ENCODE measurements at places on chromosomes 2 and 18.

GRCh38 chr2:129702416-129703176 lies 276.9 kb upstream of the RAB6C start:
- DNase-seq: no peak
- H3K36me3 ChIP-seq: no peaks in the 10 kb centered on the region
- H3K4me3 ChIP-seq: no peak overlapping the region
- H3K4me1 ChIP-seq: no peaks in the 10 kb centered on the region

GRCh38 chr2:215189393-215189792 lies 51.0 kb upstream of the ABCA12 start:
- H3K27me3 ChIP-seq: peaks cover 17% of the 10 kb centered on the region
- H3K27ac ChIP-seq: no peak overlapping the region
- H3K4me1 ChIP-seq: no peaks in the 10 kb centered on the region
- DNase-seq: no peak
- no peaks in the 10 kb centered on the region for H3K36me3 ChIP-seq
- H3K4me3 ChIP-seq: no peak overlapping the region

- no peaks in the 10 kb centered on the region for H3K36me3 ChIP-seq
- no peaks in the 10 kb centered on the region for H3K27me3 ChIP-seq
- H3K4me1 ChIP-seq: no peaks in the 10 kb centered on the region
- DNase-seq: no peak
Measured at GRCh38 chr2:19026261-19026660, 332.2 kb downstream of the OSR1 start.

GRCh38 chr2:27316655-27317412 lies 6.1 kb downstream of the MPV17 start:
- peaks cover 7% of the 10 kb centered on the region for H3K4me1 ChIP-seq
- no peak overlapping the region for H3K27ac ChIP-seq
- no peak for DNase-seq
- H3K4me3 ChIP-seq: no peak overlapping the region
- H3K36me3 ChIP-seq: peaks cover 6% of the 10 kb centered on the region
- no peaks in the 10 kb centered on the region for H3K27me3 ChIP-seq

DNA sequence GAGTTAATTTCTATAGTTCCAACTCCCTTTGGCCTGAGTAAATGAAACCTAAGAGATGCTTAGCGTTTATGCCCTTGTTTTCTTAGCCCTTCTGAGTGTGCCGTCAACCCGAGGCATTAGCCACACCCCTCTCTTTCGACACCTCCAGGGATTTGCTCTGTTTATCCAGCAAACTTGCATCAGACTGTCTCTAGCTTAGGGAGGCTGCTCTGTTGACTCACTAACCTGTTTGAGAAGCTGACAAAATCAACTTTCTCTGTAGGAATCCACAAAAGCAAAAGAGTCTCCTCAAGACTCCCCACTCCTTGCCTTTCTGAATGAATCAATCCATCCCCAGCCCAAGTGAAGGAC lies 317.6 kb downstream of the TNS1 start:
- no peak overlapping the region for H3K4me3 ChIP-seq
- DNase-seq: no peak
- no peaks in the 10 kb centered on the region for H3K27me3 ChIP-seq
- H3K27ac ChIP-seq: no peak overlapping the region

GRCh38 chr18:53799134-53799533 lies 425.3 kb downstream of the MBD2 start:
- no peak overlapping the region for H3K4me3 ChIP-seq
- H3K4me1 ChIP-seq: peaks cover 5% of the 10 kb centered on the region
- no peak for DNase-seq
- H3K27me3 ChIP-seq: no peaks in the 10 kb centered on the region

DNA sequence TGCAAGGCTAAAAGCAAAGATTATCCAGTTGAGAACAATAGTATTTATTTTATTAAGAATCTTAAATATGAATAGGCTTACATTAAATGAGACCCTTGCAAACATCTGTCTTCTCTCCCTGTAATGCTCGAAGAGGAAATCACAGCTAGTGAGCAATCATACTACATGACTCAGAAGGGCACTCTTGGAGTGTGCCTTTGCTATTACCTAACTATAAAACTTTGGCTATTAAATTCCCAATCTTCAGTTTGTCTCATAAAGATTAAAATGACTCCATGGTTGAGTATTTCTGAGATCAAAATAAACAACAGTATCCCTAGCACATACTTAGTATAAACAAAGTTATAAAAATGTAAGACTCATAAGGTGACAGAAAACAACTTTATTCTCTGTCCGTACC lies 296.9 kb downstream of the KCNJ3 start:
- no peak for DNase-seq
- no peaks in the 10 kb centered on the region for H3K27me3 ChIP-seq
- H3K36me3 ChIP-seq: no peaks in the 10 kb centered on the region

GRCh38 chr2:112021290-112021689 lies 33.8 kb upstream of the TMEM87B start:
- DNase-seq: no peak
- peaks cover 5% of the 10 kb centered on the region for H3K27me3 ChIP-seq
- H3K27ac ChIP-seq: no peak overlapping the region
- H3K4me3 ChIP-seq: no peak overlapping the region

DNA sequence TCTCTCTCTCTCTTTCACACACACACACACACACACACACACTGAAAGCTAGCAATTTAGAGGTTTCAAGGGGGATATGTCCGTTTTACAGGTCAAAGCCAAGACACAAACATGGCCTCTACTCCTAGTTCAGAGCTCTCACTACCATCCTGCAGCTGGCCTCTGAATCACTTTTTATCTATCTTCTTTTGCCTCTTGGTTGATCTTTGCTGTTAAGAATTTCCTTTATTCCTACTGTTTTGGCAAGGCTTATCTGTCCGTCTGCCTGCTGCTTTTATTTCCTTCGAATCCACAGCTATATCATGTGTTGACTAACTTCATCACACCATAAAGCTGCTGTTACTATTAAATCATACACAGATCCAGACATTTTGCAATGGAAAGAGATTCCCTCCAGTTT lies 543.0 kb downstream of the PLCL1 start:
- no peaks in the 10 kb centered on the region for H3K36me3 ChIP-seq
- H3K27ac ChIP-seq: no peak overlapping the region
- H3K27me3 ChIP-seq: peaks cover 16% of the 10 kb centered on the region
- no peak overlapping the region for H3K4me3 ChIP-seq
- DNase-seq: no peak
- H3K4me1 ChIP-seq: peaks cover 2% of the 10 kb centered on the region

GRCh38 chr2:98293931-98294687 lies 52.1 kb upstream of the CNGA3 start:
- H3K4me1 ChIP-seq: no peaks in the 10 kb centered on the region
- no peak for DNase-seq
- peaks cover 28% of the 10 kb centered on the region for H3K27me3 ChIP-seq
- no peak overlapping the region for H3K27ac ChIP-seq
